ENCODE measurements at places on chromosomes 6 and 20.

- DNase-seq: no peak
Measured at GRCh38 chr6:86357877-86358276, 579.5 kb upstream of the HTR1E start.

- no peak for DNase-seq
Measured at GRCh38 chr6:24696097-24696496, 22.9 kb downstream of the C6orf62 start.

DNA sequence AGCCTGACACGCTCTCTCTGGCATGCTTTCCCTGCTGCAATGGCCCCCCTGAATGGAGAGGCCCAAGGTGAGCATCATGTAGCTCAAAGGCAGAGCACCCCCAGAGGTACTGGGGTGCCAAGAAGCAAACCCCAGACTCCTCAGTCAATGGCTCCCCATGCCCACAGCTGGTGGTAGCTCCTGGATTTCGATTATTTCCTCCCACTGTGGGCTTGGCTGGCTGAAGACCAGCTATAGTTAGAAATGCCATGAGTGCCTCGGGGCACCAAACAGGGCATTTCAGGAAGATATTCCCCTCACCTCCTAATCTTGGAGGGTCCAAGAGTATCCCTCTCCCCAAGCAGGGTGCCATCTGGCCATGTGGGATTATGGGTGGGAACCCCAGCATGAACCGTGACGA lies 16.8 kb downstream of the MAP1LC3A start:
- no peak for DNase-seq

- no peak for DNase-seq
Measured at GRCh38 chr6:41406728-41407489, 71.5 kb downstream of the NCR2 start.

DNA sequence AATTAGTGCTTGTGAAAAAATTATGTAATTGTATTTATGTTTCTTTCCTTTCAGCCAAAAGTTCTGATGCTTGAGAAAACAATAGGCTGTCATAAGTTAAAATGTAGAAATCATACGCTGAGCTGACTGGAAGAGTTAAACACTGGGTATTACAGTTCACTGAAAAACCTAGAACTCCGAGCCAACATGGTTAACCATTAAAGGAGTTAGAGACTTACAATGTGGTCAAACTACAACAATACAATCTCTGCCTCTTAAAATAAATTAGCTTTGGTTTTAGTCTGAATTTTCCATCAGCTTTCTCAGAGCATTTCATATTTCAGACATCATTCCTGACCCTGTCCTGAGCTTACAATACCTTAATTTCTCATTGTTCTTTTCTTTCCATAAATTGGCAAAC lies 91.0 kb downstream of the COL12A1 start:
- no peak for DNase-seq

GRCh38 chr6:11263291-11263775 lies 30.9 kb upstream of the NEDD9 start:
- no peak for DNase-seq

- DNase-seq: no peak
Measured at GRCh38 chr20:36631646-36632045, 14.3 kb downstream of the SLA2 start.

GRCh38 chr6:20711518-20711917 lies 177.3 kb downstream of the CDKAL1 start:
- no peak for DNase-seq

DNA sequence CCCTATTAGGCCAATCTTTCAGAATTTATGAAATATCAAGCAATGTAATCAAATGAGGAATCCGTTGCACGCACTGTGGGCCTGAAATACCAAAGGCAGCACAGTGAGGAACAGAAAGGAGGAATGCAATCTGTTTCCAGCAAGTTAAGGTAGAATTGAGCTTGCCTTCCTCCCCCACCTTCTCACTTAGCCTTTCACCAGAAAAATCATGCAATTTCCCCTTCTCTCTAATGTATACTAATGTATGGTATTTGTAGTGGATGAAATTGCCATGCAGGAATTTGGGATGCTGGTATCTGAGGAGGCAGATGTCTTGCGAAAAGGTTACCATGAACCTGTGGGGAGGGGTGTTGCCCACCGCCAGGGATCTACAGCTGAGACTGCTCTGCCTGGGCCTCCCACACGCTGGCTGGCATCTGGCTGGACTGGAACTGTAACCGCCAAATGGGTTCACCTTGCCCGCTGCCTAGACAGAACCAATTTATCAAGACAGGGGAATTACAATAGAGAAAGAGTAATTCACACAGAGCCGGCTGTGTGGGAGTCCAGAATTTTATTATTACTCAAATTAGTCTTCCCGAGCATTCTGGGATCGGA lies 222.4 kb upstream of the MYLIP start:
- no peak for DNase-seq

DNA sequence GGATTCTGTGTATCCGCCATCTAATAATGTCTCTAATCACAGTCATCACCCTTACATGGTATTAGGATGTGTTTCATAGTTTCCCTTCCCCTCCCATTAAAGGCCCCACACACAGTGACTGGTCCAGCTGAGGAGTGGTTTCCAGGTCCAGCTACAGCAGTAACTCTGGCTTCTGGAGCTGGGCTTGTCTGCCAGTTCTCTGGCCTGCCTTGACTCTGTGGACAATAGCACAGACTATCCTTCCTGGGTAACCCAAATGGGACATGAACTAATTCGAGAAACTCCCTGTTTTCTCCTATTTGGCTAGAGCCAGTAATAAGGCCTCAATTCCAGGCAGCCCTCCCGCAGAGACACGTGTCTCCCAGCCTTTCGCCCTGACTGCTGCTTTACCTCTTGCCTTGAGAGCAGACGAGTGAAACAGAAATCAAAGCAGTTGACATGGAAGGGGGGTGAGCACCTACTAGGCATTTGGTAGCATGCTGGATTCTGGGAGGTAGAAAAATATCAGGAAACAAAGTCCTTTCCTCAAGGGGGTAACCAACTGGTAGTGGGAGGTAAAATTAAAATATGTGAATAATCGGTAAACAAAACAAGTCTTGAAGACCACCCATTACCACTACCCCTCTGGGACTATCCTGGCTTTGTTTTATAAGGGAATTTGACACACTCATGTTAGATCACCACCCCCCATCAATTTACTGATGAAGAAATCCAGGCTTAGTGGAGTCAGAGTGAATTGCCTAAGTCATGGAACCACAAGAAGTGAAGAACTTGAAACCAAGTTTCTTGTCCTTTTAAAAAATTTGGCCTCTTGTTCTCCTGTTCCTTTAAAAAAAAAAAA lies 1.2 kb downstream of the TRAF3IP2 start:
- no peak for DNase-seq

DNA sequence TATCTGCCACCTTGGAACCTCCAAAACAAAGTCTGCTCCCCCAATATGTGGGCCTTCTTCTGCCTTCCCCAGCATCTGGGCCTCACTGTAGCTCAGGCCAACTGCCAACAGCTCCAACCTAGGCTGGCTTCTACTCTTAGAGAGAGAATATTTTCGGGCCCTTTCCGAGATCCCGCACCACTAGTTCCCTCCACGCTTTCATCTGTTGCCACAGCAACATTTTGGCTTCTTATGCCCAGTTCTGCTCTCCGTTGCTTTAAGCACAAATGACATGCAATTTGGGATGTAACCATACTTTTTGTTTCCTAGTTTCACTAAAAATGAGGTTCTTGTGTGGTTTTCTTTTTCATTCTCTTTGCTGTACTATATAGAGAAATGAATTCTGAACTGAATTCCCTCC lies 33.6 kb downstream of the PSMB9 start:
- DNase-seq: no peak

DNA sequence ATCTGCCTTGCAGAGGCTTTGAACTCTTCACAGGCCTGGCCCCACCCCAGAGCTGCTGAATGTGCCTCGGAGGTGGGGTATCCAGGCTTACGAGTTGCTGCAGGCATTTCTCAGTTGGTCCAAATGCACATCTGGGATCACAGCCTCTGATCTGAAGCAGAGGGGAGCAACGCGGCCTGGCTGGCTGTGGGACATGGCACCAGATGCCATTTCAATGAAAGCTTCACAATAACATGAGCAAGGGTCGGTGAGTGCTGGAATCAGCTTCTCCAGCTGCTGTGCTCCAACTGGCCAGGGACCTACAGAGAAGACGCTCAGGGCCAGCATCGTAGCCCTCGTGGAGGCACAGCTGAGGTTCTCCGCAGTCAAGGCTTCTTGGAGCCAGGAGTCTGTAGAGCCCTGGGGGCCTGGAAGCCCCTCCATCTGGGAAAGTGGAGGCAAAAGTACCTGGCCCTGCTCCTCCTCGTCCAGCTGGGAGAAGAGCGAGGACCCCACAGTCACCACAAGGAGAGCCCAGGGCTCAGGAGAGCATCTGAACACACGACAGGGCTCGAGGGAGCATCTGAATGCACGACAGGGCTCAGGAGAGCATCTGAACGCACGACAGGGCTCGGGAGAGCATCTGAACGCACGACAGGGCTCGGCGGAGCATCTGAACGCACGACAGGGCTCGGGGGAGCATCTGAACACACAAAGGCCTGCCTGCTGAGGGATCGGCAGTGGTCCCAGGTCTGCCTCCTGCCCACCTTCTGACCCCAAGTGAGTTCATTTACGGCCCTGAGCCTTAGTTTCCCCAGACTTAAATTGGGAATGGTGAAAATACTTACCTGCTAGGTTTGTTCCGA lies 165.2 kb downstream of the DLL1 start:
- DNase-seq: no peak

DNA sequence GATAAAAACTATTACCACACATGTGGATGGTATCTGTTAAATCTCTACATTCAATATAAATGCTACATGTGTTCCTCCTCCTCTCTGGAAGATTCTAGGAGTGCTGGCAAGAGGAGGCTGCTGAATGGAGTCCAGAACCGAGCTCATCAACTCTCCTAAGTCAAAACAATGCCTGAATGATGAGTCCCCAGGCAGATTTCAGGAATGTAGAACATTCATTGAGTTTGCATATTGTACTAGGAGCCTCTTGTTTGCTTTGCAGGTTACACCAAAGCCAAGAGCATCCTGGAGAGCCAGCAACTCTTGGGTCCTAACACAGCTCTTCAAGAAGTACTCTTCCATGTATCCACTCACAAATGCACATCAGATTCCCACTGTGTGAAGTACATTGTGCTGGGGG lies 117.6 kb upstream of the UST start:
- no peak for DNase-seq

- DNase-seq: no peak
Measured at GRCh38 chr20:10848810-10849370, 175.1 kb upstream of the JAG1 start.

GRCh38 chr6:16754876-16755275 lies 6.4 kb downstream of the ATXN1 start:
- no peak for DNase-seq

DNA sequence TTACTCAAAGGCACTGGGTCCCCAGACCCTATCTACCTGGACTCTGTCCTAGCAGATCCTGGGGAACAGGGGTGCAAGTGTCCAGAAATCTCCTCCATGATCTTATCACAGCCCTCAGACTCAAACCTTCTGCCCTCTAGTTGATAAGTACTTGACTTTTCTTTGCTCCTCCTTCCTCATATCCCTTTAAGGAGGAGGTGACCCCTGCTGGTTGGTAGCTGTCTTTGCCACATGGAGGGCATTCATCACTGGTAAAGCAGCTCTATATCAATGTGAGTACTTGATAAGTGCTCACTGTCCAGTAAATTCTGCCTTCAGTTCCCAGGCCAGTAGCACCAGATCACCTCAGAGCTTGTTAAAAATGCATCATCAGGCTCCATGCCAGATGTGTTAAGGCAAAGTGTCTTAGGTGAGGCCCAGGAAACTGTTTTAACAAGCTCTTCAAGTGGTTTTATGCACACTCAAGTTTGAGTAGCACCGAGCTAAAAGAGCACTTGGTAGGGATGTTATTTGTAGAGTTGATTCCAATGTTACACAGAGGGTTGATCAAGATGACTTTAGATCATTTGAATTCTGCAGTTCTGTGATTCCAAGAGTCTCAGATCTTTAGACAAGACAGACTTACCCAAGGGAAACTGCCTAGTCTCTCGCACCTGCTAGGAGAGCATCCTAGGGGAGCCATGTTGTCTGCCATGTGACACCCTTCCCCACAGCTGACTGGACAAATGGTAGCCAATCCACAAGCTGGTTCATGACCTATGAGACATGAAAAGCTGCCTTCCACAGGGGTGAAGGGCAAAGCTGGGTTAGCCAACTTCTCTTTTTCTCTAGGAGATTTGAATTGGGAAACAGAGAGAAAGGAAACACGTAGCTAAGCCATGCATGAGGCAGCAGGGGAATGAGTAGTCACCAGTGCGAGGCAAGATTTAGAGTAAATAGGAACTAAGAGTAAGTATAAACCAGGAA lies 18.6 kb downstream of the TREML2 start:
- DNase-seq: no peak

- DNase-seq: no peak
Measured at GRCh38 chr20:8522168-8522567, 390.1 kb downstream of the PLCB1 start.

DNA sequence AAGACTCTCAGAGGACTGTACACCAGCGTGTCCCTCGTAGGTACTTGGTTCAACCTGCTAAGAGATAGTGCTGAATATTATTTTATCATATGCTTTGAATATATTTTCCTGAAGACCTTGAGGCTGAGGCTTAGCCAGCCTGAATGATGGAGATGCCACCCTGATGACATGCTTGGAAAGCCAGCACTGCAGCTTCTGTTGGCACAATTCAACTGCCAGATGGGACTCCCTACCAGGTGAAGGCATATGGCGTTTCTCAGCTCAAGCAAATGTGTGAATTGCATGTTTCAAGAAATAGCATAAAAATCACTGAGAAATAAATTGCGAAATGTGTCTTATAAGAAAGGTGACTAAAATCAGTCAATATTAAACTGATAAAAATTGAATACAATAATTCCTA lies 228.1 kb upstream of the CST7 start:
- no peak for DNase-seq

DNA sequence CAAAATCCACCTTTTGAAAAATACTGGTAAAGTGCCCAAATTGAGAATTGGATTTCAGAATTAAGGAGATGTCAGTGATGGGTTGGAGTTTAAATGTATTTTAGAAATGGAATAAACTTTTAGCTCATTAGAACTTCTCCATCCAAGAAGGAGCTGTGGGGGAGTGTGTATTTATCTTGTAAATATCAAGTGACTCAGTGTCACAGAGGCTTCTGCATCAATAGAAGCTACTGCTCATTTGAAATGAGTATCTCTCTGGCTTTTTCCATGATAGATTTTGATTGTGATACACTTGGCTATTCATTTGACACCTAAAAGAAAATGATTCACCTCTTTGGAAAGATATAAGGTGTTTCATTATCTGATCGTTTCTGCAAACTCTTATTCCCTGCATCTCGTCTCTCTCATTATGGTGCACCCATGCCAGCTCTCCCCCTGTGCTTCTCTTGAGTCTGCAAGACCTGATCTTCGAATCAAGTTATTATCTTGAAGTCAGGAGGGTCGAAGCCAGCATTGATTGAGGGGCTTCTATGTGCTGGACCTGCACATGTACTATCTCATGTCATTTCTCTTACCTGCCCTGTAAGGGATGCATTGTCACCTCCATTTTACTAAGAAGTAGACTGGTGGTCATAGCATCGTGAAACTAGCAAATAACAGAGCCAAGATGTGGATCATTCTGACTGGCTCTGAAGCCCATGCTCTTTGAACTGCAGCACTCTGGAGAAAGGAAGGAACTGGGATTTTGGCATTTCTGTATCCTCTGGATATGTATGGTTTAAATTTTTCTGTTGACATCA lies 30.1 kb downstream of the VAPB start:
- DNase-seq: no peak

Data from activated T-helper 1 cell treated with anti-CD3 and anti-CD28 coated beads, Interleukin-2, amount 50 U/mL, for 16 hours (primary cell).